ENCODE measurements at places on chromosomes 3 and 15.

- H3K36me3 ChIP-seq, result peaks cover 27% of the 10 kb centered on the region
- peaks cover 4% of the 10 kb centered on the region for H3K4me1 ChIP-seq
- H3K4me3 ChIP-seq, result no peak overlapping the region
- H3K27ac ChIP-seq, result no peak overlapping the region
- H3K27me3 ChIP-seq, result no peaks in the 10 kb centered on the region
- DNase-seq, result no peak
Measured at GRCh38 chr15:85751291-85752123, 43.2 kb downstream of the KLHL25 start.

DNA sequence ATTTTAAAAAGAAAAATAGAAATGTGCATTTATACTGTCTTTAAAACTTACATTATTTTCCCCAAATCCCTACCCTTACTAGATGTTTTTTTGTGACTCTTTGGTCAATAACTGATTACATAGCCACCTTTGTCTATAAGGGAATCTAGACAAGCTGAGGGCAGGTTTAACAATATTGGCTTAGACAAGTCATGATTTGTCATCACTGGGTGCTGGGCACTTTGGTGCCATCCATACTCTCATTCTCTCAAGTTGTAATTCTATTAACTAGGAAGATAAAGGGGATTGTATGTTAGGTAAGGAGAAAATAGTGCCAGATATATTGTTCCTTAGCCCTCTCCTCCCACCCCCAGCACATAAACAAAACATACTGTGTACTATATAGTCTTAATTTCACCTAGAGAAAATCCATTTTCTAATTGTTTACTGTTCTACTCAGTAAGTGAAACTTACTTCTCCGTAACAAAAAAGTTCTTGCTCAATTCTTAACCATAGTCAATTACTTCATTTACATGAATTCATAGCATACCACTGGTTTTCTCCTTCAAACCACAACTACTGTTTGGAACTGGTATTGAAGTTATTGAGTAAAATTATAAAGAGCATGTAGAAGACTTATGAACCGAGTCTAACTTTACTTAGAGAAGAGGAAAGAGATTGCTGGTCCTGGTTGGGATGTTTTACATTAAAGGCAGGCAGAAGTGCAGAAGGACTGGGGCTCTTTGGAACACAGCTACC is 877.1 kb downstream of the PDCD6IP start:
- no peaks in the 10 kb centered on the region for H3K27me3 ChIP-seq
- no peaks in the 10 kb centered on the region for H3K36me3 ChIP-seq
- no peak overlapping the region for H3K27ac ChIP-seq
- no peak for DNase-seq

DNA sequence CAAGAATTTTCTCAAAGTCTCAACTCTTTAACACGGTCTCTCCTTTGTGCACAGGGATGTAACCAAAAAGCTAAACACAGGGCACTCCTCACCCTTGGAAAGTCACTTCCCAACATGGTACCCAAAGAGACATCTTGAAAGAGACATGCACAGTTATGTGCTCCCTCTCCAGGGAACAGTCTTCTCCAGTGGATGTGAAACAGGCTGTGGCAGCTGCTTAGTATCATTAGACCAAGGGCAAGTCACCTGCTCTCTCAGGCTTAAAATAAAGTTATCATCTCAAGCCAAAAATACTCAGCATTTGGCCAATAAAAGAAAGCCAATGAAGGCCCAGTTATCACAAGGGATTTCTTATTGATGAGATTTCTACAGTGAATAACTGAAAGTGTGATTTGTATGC is 128.3 kb downstream of the WDR76 start:
- no peak overlapping the region for H3K4me3 ChIP-seq
- H3K36me3 ChIP-seq, result no peaks in the 10 kb centered on the region
- H3K27me3 ChIP-seq, result peaks cover 24% of the 10 kb centered on the region

DNA sequence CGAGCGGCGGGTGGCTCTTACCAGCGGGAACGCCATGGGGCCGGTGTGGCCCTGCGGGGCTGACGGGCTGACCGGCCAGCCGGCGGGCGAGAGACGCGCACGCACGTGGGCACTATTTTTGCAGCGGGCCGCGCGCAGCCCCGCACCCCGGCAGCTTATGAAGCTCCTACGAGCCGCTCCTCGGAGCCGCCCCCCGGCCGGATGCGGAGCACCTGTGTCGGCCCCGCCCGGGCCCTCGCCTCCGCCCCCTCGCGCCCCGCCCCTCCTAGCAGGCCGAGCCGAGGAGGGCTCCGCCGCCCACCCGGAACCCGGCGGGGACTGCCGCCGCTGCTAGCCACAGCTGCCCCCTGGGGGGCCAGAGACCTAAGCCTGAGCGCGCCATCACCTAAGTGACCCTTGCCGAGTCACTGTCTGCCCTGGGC is 683 bp upstream of the CPEB1 start:
- H3K4me1 ChIP-seq, result peaks cover 5% of the 10 kb centered on the region
- no peak overlapping the region for H3K27ac ChIP-seq
- H3K36me3 ChIP-seq, result no peaks in the 10 kb centered on the region
- H3K27me3 ChIP-seq, result peaks cover 65% of the 10 kb centered on the region
- peak; percentile 46 for DNase-seq
